Heart right ventricle (tissue), 16 donors: ENCODE measurements at places on chromosomes 6 and 20.

DNA sequence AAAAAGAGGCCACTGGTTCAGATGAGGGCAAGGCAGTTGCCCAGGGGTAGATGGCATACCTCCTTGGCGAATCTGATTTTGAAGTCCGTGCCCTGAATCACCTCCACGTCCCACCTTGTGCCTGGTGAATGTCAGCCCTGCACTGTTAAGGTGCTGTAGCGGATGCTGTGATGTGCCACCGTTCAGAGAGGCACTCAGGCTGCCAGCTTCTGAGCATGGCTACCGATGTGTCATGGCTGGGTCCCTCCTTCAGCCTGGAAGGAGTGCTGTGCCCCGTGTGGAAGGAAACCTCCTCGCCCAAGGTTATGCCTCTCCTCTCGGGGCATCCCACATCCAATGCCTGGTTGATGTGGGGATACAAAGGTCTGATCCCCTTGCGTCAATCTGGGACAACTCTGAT is 43.6 kb downstream of the UST start:
- DNase-seq = no peak

GRCh38 chr6:149012040-149012545 is 265.3 kb downstream of the UST start:
- DNase-seq = no peak

- DNase-seq = no peak
Measured at GRCh38 chr20:53926428-53927028, 143.9 kb downstream of the BCAS1 start.

GRCh38 chr20:45246109-45246508 is 8.3 kb downstream of the SLPI start:
- DNase-seq = no peak

DNA sequence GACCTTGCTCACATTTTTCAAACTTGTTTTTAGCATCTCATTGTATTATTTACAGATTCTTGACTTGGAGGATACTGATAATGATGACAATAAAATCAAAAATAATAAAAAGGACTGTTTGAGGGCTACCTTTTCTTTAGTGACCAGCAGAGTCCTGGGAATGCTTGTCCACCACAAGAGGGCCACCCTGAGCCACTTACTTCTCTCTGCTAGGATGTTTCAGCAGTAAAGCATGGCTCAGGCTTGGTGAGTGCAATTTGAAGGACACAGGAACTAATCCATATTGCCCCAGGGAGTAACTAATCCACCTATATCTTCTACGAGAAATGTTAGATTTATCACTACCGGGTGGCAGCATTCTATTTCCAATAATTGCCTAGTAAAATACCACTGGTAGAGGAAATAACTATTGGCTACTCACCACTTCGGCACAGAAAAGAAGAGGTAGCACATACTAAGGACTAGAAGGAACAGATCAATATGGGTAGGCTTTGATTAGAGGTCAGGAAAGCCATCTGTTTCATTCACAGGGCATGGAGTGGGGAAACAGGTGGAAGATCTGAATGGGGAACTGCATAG is 5.8 kb upstream of the KIAA0408 start:
- peak; percentile 69 for DNase-seq
